ENCODE measurements at places on chromosomes 11 and 22.
A peak's percentile ranks its signal among the peaks of the same experiment; 100 is the strongest.

GRCh38 chr11:46901156-46901555, 17.2 kb downstream of the LRP4 start:
- no peak for DNase-seq

GRCh38 chr11:93072229-93072914, 102.9 kb downstream of the MTNR1B start:
- no peak for DNase-seq

DNA sequence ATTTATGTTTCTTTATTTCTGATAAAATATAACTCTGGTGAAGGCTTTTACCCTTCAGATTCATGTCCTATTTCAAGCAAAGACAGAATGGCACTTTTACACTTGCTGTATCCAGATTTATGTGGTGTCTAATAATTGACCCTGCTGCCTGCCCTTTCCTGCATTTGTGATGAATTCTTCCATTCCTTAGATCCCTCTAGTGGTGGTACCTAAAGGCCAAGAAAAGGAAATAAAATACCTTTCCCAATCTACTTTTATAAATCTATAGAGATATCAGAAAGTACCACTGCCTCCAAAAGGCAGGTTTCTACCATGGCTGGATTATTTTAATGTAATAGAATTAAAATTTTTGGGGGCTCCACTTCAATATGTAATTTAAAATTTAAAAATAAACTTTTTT, 34.2 kb downstream of the CCDC81 start:
- DNase-seq: no peak

DNA sequence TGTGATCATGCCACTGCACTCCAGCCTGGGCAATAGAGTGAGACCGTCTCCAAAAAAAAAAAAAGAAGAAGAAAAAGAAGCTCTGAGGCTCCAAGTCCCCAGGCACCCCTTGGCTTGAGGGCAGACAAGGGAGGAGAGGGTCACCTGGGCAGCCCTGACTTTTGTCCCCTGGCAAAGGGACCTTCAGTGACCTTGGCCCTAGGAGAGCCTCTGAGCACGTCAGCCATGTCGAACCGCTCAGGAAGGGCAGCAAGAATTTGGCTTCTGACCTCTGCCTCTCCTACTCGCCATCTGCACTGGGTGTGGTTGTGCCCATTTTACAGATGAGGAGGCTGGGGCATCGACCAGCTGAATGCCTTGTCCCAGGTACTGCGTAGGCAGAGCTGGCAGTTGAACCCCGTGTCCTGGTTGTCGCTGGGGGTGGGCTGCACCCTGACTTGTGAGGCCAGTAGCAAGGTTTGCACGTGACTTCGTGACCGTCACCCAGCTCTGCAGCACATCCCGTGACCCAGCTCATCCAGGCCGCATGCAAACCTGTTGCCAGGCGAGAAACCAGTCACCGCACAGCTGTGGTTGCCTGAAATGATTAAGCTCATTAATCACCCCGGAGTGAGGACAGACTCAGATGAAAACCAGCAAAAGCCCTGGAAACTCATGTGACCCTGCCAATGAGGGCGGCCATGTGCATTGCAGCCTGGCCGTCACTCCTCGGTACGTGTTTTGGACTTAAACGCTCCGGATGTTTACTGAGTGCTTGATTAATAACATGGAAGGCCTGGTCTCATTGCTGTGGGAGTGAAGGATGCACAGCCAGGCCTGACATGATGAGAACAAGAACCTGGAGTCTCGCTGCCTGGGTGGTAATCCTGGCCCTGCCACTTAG, 47.7 kb upstream of the PPP6R3 start:
- DNase-seq: peak; percentile 75

GRCh38 chr11:17150521-17150920, 57.3 kb downstream of the PIK3C2A start:
- DNase-seq: no peak

DNA sequence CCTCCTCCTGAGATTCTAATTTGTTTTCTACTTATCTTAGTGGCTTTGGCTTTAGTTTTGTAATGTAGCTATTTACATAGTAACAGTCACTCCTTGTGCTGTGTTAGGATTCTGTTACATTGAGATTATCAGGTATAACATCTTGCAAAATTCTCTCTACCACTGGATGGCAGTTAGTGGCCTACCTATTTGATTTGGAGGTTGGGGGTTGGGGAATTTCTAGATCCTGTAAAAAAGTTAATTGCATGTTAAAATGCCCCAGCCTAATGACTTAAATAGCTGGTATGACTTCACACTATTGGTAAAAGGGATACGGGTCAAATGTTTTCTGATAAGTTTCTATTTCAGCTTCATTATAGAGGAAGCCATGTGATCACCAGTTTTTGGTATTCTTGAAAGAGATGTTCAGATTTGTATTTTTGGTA, 2.8 kb downstream of the GRK3 start:
- no peak for DNase-seq

DNA sequence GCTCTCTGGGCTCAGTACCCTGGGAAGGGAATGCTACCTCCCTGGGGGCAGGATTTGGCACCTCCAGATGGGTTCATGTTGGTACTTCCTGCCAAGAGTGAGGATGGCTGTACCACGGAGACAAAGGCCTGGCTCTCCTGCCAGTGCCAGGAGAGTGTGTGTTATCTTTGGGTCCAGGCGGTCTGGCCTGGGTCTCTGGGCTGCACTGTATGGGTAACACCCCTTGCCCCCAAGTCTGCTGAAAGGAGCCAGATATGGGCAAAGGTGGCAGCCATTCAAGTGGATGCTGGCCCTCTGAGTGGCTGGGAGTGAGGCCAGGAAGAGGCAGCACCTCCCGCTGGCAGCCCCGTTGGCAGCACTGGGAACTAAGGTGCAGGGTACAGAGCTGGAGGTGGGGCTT, 91.5 kb downstream of the NECTIN1 start:
- DNase-seq: no peak

Data from activated CD4-positive, alpha-beta memory T cell treated with anti-CD3 and anti-CD28 coated beads for 36 hours (primary cell).